Stimulated activated CD4-positive, alpha-beta T cell treated with anti-CD3 and anti-CD28 coated beads, Interleukin-15, amount 100 ng/mL, for 48 hours (primary cell): ENCODE measurements at places on chromosomes 4 and X.

DNA sequence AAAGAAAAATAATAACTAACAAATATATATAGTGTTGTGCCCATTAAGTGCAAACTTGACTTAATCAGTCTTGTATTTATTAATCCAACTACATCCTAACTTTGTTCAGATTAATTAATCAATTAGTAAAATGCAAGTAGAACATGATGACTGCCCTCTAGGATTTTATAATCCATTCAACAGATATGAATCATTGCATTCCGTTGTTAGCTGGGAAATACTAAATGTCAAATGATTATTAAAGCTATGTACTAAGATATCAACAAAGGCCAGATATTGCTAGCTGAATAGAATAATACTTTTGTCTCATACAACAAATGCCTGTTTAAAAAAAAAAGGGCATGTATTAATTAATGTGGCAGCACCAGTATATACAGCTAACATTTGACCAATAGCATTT, 1366.3 kb downstream of the STIM2 start:
- no peak for DNase-seq

GRCh38 chrX:41667631-41668030, 21.1 kb upstream of the GPR34 start:
- no peak for DNase-seq

DNA sequence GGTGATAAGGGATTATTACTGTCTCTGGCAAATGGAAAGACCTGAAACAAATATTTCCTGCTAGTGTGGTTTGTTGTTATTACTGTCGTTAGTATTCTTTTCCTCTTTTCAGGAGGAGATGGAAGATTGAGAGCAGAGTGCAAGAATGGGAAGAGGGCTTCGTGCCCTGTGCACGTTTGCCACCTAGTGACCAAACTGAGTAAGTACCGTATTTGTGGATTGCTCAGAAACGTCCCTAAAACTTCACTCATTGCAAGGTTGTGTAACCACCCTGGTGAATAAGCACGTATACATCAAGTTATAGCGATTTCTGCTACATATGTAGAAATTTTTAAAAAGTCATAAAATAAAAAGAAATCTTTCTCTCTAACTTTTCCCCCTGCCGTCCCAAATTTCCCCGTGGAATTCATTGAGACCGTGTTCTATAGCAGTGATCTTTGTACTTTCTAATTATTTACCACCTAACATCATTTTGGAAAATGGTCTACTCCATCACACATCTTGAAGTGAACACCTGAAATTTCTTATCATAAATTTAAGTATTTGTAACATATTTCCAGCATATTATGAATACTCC, 24.3 kb downstream of the LINC00632 start:
- DNase-seq = no peak

DNA sequence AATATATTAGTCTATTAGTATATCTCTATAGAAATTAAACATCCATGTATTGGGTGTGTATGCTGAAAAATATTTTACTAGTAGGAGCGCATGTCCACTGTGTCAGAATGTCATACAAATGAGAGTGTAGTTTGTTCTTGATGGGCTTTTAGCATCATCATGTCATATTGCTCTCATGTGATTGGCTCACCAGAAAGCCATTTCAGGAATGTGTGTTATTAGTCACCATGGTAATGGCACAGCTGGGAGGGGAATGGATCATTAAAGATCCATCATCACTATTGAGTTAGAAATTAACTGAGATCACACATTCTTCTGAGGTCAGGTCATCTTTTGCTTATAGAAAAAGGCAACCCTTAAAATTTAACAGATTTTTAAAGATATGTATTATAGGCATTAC, 77.3 kb downstream of the PHEX start:
- no peak for DNase-seq

- DNase-seq = no peak
These were observed 6.8 kb downstream of the BCOR start for GRCh38 chrX:40090961-40091360.

- no peak for DNase-seq
These were observed 632.7 kb downstream of the RAPGEF2 start for GRCh38 chr4:159735281-159736207.

- DNase-seq = no peak
These were observed 8.7 kb downstream of the EGF start for GRCh38 chr4:109921384-109921808.

DNA sequence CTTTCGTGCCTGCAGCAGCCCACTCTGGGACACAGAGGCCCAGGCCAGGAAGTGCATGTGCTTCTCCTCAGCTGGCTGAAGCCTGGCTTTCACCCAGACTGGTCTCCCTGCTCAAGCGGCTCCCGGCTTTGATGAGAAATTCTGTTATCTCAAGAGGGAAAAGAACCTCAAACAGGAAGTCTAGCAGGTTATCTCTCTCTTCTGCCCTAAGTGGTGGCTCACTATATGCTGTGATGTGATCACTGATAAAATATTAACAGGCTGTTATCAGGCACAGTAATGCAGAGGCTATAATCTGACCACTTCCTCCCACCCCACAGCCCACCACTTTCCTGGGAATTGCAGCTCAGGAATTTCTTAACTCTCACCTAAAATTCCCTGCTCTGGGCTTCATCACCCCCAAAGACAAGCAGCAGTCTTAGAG, 13.3 kb downstream of the CLDN2 start:
- DNase-seq = no peak

- no peak for DNase-seq
These were observed 102.0 kb upstream of the LEF1 start for GRCh38 chr4:108270466-108271450.

- no peak for DNase-seq
These were observed 3.3 kb downstream of the HTT start for GRCh38 chr4:3077796-3078195.

DNA sequence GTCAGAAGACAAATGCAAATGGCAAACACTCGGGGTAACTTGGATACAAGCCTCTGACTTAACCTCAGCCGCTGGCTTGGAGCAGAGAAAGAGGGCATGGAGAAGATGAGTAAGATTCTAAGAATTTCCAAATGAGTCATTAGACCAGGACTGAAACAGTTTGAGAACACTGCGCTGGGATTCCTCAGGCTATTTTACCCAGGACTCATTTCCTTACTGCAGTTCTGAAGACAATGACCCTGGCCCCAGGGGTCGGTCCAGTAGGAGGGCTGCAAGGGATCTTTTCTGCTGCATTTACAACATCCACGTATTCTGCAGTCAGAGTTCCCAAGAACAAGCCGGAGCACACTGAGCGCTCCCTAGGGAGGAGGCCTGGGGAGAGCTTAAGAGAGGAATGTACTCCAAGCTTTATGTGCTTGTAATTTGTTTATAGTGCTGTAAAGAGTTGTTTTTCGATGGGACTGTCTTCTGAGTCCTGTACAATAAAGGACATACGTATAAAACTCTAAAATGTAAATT, 27.3 kb upstream of the SORBS2 start:
- DNase-seq = no peak

DNA sequence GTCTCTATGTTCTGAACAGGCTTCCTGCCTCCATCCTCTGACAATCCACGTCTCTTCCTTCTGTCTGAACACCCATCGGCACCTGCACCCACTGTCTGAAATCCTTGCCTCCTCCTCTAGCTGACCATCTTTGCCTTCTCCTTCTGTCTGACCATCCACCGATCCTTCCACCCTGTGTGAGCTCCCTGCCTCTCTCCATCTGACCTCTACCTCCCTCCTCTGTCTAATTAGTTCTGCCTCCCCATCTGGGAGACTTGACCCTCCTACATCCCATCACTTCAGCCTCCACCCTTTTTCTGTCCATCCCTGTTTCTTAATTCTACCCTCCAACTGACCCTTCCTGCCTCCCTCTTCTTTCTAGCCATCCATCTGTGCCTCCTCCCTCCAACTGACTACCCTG, 10.0 kb downstream of the SLC38A5 start:
- no peak for DNase-seq

GRCh38 chr4:19829101-19829500, 422.6 kb upstream of the SLIT2 start:
- no peak for DNase-seq

DNA sequence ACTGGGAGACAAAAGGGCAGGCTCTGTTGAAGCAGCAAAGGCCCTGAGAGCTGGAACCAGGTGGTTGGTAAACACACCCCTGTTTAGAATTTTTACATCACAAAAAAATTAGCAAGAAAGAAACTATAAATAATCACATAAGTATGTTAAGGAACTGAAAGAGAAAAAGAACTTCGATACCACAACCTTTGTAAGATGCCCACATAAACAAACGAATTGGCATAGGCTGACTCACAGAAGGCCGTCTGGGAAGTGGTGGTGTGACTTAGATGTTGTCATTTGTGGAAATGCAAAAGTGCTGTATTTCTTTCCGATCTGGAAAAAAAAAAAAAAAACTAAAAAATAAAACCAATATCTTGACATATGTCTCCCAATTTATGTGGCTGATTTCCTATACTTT, 235.1 kb downstream of the USP46 start:
- DNase-seq = no peak

- no peak for DNase-seq
These were observed 1860.5 kb upstream of the ADGRL3 start for GRCh38 chr4:59339631-59340030.

GRCh38 chr4:82462415-82462831, 32.0 kb downstream of the ENOPH1 start:
- DNase-seq = peak; percentile 81

DNA sequence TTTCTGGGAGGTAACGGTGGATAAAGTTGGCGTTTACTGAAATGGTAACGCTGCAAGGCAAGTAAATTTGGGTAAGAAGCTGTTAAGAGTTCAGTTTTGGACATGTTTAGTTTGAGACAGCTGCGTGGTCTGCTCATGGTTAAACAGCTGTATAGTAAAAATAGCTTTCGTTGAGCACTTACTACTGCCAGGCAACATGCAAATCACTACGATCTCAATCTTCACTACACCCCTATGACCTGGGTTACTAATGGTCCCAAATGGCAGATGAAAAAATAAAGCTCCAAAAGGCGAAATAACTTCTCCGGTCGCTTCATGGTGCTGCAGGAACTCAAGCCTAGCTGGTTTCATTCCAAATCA, 22.2 kb downstream of the FABP2 start:
- no peak for DNase-seq

DNA sequence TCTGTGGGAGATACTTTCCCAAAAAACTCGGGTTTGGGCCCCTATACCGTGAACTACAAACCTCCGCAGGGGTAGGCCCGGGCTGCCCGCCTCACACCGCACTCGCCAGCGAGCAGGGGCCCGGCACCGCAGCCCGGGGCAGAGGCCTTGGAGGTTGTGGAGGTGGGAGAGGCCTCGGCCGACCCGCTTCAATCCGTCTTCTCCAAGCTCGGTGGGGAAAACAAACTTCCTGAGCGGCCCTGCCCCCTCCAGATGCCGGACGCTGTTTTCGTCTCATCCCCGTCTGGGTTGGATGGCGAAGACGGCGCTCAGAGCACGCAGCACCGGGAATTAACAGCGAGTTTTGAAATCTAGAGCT, 442 bp upstream of the MCUB start:
- peak; percentile 10 for DNase-seq

DNA sequence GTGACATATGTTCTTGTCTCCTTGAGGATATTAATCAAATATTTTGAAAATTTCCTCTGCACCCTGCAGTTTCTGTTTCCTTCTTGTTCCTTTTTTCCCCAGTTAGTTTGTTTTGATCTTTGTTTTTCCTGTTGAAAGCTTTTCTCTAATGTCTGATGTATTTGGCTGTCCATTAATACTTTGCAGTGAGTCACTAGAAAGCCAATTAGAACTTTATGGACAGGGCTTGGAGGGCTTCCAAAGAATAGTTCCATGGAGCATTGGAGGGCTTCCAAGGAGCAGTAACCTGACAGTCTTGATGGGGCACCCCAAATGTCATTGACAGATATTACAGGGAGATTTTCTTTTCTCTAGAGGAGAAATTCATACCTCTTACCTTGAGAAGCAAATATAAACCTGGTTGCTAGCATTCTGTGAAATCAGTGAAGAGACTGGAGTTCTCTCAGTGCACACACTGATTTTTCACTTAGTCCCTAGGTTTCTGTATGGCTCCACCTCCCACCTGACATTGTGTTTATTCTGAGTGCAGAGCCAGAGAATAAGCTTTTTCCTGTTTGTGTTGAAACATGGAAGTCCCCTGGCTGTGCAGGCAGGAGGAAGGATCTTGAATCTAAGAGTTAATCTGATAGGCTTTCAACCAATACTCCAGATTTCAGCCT, 26.5 kb downstream of the SPARCL1 start:
- DNase-seq = no peak

GRCh38 chr4:188435381-188435780, 296.1 kb downstream of the TRIML1 start:
- no peak for DNase-seq

DNA sequence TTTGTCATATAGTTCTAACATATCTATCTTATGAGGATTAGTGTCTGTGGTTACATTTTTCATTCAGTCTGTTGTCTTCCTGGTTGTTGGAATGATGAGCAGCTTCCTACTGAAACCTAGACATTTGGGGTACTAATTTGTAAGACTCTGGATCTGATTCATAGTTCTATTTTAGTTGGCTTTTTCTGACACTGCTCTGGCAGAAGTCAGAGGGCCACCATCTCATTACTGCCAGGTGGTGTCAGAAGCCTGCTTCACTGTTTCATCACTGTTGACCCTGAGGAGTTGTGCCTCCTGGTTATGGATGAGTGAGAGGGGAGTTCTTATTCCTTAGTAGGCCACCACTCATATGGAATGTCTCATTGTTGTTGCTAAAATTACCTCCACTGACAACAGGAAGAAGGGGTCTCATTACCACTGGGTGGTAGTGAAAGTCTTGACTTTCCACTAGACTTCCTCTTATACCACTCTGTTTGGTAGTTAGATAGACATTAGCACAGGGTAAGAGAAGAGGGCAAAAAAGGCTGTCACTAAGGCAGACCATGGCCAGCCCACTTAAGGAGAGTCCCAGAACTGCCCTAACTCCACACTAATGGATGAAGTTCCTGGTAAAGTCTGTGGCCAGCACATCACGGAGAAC, 395.2 kb downstream of the SPOCK3 start:
- DNase-seq = no peak

GRCh38 chr4:24978291-24979075, 52.3 kb downstream of the LGI2 start:
- DNase-seq = no peak

DNA sequence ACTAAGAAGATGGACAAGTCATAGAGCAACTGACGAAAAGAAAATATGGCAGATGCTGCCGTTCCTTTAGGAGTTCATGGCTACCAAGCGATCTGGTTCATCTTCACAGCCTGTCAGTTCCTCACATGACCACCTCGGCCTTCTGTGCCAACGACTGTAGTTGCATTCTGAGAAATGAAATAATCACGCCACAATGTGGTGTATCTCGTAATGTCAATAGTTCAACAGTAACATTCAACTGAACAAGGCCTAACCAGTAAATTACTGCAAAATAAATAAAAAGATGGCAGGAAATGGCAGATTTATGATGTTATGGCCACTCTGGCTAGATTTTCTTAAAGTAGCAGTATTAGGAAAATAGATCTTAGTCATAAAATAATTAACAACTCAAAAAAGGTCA, 4.4 kb downstream of the GPRIN3 start:
- DNase-seq = no peak

DNA sequence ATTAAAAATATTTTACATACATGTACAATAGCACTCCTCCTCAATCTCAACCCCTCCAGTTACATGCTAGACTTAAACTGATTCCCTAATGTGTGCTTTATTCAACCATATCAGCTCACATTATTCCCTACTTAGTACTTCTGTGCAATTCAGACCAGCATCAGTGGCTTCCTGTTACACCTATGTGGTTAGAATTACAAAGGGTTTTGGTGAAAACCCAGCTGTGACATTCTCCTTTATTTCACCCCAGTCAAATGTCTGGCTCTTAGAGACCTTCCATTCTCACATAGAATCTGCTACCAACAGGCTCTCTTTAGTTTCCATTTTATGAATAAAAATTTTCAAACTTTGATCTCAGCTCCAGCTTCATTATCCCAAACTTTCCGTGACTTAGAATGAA, 85.2 kb upstream of the SLC7A11 start:
- DNase-seq = no peak
